ENCODE measurements at places on chromosomes 6 and 20. TPM values are rescaled to one million over a fixed set of nuclear protein-coding genes. Genes with fewer than 3 reads are reported as not detected.

The HIVEP1 gene
- 16.7 TPM for total RNA-seq

The SULF2 gene
- 1.4 TPM for total RNA-seq

The TREM2 gene
- not detected for total RNA-seq

GRCh38 chr6:19417713-19418112 is 419.5 kb upstream of the ID4 start:
- peak; percentile 42 for DNase-seq
- no peaks in the 10 kb centered on the region for H3K27me3 ChIP-seq
- no peaks in the 10 kb centered on the region for H3K4me1 ChIP-seq

DNA sequence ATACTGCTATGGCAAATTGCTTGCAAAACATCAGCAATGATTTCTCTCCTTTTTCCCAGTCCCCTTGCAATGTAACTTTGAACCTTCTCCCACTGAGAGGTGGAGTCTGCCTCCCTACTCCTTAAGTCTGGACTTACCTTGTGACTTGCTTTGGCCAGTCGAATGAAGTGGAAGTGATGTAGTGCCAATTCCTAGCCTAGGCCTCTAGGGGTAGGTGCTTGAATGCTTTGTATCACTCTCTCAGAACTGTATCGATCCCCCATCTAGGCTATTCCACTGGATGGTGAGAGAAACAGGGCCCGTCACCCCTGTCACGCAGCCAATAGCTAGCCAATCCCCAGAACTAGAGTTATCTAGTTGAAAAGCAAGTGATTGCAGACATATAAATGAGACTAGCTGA is 238.6 kb downstream of the BTBD3 start:
- no peaks in the 10 kb centered on the region for H3K27me3 ChIP-seq
- H3K36me3 ChIP-seq: no peaks in the 10 kb centered on the region
- no peak overlapping the region for H3K4me3 ChIP-seq
- no peak overlapping the region for H3K27ac ChIP-seq
- DNase-seq: no peak
- no peaks in the 10 kb centered on the region for H3K4me1 ChIP-seq

DNA sequence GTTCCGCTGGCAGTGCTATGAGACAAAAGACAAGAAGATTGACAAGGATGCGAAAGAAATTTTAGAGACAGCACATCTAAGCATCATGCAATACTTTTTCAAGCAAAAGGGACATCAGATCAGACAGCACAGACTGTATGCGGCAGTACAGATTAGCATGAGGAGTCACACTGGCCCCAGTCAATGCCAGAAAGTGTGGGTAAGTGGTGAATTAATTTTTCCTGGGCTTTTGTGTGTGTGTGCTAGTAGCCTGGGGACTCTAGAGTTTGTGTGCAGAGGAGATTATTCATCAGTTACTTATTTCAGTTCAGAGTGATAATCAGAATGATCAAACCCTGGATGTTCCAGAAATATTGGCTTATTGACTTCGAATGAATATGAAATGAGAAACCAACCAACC is 47.2 kb downstream of the LAMA4 start:
- no peak overlapping the region for H3K27ac ChIP-seq
- H3K27me3 ChIP-seq: no peaks in the 10 kb centered on the region
- H3K4me1 ChIP-seq: peaks cover 34% of the 10 kb centered on the region
- DNase-seq: no peak
- H3K4me3 ChIP-seq: no peak overlapping the region
- H3K36me3 ChIP-seq: no peaks in the 10 kb centered on the region

DNA sequence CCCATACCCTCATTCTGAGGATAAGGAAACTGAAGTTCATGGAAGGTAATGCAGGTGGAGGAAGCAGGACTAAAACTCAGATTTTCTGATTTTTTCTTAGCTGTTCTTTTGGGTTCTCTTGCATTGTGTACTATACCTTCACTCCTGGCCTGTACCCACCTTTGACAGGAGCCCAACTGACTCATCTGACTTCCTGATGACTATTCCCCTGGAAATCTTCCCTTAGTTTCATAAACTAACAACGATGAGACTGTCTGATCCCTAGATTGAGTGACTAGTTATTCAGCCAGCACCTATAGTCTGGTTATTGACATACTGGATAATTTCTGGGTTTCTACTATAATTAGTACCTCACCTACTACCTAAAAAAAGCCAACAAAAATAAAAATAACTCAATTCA is 10.1 kb downstream of the CRYBG1 start:
- H3K36me3 ChIP-seq: no peaks in the 10 kb centered on the region
- H3K4me3 ChIP-seq: no peak overlapping the region
- no peaks in the 10 kb centered on the region for H3K4me1 ChIP-seq
- no peak overlapping the region for H3K27ac ChIP-seq
- peaks cover 24% of the 10 kb centered on the region for H3K27me3 ChIP-seq

- H3K4me3 ChIP-seq: no peak overlapping the region
- no peaks in the 10 kb centered on the region for H3K27me3 ChIP-seq
- no peak overlapping the region for H3K27ac ChIP-seq
- H3K36me3 ChIP-seq: no peaks in the 10 kb centered on the region
These were observed 27.4 kb downstream of the PMEPA1 start for GRCh38 chr20:57682184-57683101.

- H3K27ac ChIP-seq: no peak overlapping the region
- no peaks in the 10 kb centered on the region for H3K36me3 ChIP-seq
- H3K4me1 ChIP-seq: no peaks in the 10 kb centered on the region
- no peaks in the 10 kb centered on the region for H3K27me3 ChIP-seq
- DNase-seq: no peak
- H3K4me3 ChIP-seq: no peak overlapping the region
These were observed 187.7 kb upstream of the BMP2 start for GRCh38 chr20:6579824-6580223.

- H3K27me3 ChIP-seq: no peaks in the 10 kb centered on the region
- no peak overlapping the region for H3K27ac ChIP-seq
- H3K4me1 ChIP-seq: no peaks in the 10 kb centered on the region
These were observed 89.1 kb upstream of the FOXA2 start for GRCh38 chr20:22673467-22673866.
